ENCODE measurements at places on chromosomes 12 and 14. TPM values are rescaled to one million over a fixed set of nuclear protein-coding genes. Genes with fewer than 3 reads are reported as not detected.

The EML5 gene
- total RNA-seq: 0.40 TPM

The LIN7A gene
- 0.27 TPM for total RNA-seq

The P3H3 gene
- total RNA-seq: 28.7 TPM

The PTPN21 gene
- 11.7 TPM for total RNA-seq

The DIO3 gene
- 0.13 TPM for total RNA-seq

The NGB gene
- total RNA-seq: not detected

The CCDC177 gene
- total RNA-seq: 0.04 TPM

The B3GNT4 gene
- 0.77 TPM for total RNA-seq

The KRT2 gene
- total RNA-seq: not detected

The SCN8A gene
- 1.8 TPM for total RNA-seq

The SLCO1B1 gene
- 0.38 TPM for total RNA-seq

The CD27 gene
- not detected for total RNA-seq

The SVOP gene
- not detected for total RNA-seq

The GNG2 gene
- 2.8 TPM for total RNA-seq

The REM2 gene
- total RNA-seq: 0.23 TPM

The PTGER2 gene
- total RNA-seq: 4.2 TPM

The HELB gene
- total RNA-seq: 1.7 TPM

The SYT1 gene
- total RNA-seq: 5.6 TPM

The P2RX2 gene
- not detected for total RNA-seq

The KNTC1 gene
- 22.9 TPM for total RNA-seq

The KERA gene
- not detected for total RNA-seq

The COA8 gene
- 51.9 TPM for total RNA-seq

The TSPAN19 gene
- not detected for total RNA-seq

The RFX4 gene
- 0.07 TPM for total RNA-seq

The OR4E2 gene
- not detected for total RNA-seq

The MYBPC1 gene
- total RNA-seq: not detected

The SERPINA5 gene
- 0.27 TPM for total RNA-seq

The MYO1A gene
- 0.10 TPM for total RNA-seq

All from A549 treated with dexamethasone at 1 μM for 4 hours (cell line).